Spinal cord (tissue), 10 donors: ENCODE measurements at places on chromosomes 3 and 15. TPM values are rescaled to one million over a fixed set of nuclear protein-coding genes. Genes with fewer than 3 reads are reported as not detected.

GRCh38 chr3:37670961-37671483 is 190.7 kb upstream of the CTDSPL start:
- no peaks in the 10 kb centered on the region for H3K36me3 ChIP-seq
- DNase-seq = no peak
- H3K4me3 ChIP-seq = no peak overlapping the region
- H3K27me3 ChIP-seq = no peaks in the 10 kb centered on the region
- H3K4me1 ChIP-seq = peaks cover 16% of the 10 kb centered on the region

GRCh38 chr15:64092075-64092820 is 1.4 kb downstream of the CIAO2A start:
- H3K27me3 ChIP-seq = no peaks in the 10 kb centered on the region
- H3K27ac ChIP-seq = no peak overlapping the region
- no peak overlapping the region for H3K4me3 ChIP-seq
- H3K36me3 ChIP-seq = peaks cover 6% of the 10 kb centered on the region
- DNase-seq = no peak

DNA sequence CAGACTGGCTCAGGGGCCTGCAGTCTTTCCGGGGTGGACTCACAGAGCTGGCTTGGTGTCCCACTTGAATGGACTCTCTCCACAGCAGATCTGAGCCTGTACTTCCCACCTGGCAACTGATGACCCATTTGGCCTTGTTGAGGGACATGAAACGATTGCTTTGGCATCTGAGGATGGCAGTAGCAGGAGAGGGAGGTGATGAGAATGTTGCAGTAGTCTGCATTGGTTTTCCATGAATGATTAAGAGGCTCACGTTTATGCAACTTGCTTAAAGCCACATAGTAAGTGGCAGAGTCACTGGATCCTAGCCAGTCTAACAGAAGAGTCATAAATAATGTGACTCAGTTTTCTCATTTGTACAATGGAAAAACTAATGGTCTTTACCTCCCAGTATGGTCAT is 21.9 kb downstream of the IL20RB start:
- no peaks in the 10 kb centered on the region for H3K4me1 ChIP-seq
- no peak for DNase-seq
- H3K4me3 ChIP-seq = no peak overlapping the region
- no peak overlapping the region for H3K27ac ChIP-seq

DNA sequence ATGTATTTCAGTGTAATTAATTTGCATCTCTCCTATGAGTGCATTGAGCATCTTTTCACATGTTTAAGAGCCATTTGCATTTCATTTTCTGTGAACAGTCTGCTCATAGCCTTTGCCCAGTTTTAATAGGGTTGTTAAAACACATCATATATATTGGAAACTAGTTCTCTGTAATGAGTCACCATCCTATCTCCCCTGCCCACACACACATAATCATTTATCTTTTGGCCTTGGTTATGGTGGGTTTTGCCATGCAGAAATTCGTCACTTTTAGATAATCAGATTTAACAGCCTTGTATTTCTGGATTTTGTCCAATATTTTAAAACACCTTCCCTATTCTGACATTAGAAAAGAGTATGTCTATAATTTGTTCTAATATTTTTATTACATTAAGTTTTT is 11.9 kb upstream of the CHRM5 start:
- DNase-seq = peak; percentile 23
- H3K27ac ChIP-seq = no peak overlapping the region
- H3K4me3 ChIP-seq = no peak overlapping the region
- no peaks in the 10 kb centered on the region for H3K27me3 ChIP-seq
- H3K36me3 ChIP-seq = no peaks in the 10 kb centered on the region

DNA sequence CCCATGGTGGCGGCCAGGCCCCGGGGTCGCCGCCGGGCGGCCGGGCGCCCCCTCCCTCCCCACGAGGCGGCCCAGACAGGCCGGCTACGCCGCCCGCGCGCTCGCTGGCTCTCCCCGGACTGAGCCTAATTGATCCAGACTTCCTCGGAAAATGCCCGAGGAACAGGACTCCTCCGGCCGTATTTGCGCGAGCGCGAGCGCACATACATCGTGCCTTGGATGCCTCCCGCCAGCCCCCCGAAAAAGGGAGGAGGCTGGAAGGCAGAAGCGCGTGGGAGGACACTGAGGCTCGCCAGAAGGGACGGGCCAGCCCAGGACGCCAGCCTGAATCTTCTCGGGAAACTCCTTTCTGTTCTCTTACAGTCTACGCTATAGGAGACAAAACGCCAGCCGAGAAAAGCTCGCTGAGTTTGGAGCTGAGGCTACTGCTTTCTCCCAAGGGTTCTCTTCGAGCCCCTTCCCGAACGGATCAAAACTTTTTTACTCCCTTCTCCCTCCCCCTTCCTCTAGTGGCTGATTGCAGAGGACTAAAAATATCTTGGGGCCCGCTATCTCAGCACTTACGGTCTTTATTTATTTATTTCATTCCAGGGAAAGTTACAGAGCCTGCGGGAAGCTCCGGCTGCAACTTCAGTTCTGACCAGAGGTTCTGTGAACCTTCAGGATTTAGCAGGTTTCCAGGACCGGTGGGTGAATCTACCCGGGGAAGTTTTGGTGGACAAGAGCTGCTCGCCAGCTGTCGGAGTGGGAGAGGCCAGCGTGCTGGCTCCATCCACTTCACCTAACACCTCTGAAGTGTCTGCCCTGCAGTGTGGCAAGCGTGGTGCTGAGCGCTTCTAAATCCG is at the start of gene PDZRN3:
TSS of gene PDZRN3 (minus strand) at position 121 of the 845 bp plus-strand sequence.
- no peaks in the 10 kb centered on the region for H3K36me3 ChIP-seq
- H3K4me3 ChIP-seq = peak within 1 kb of the TSS; percentile 71
- DNase-seq = no peak
- H3K27ac ChIP-seq = peak within 1 kb of the TSS; percentile 82
- H3K27me3 ChIP-seq = no peaks in the 10 kb centered on the region

DNA sequence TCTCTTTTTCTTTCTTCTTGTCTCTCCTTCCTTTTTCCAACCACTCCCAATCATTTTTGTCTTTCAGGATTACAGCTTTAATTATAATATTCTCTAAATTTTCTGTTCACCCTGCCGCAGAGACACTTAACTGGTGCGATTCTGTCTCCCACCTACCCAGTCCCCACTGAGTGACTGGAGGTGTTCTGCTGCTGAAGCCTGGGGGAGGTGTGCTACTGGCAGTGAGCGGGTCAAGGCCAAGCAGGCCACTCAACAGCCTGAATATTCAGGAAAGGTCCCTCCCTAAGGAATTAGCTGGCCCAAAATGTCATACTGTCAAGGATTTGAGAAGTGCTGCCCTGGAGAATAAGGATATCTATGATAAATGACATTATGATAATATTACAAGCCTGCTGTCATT is 126.5 kb downstream of the GABRG3 start:
- no peak for DNase-seq
- H3K36me3 ChIP-seq = no peaks in the 10 kb centered on the region
- no peak overlapping the region for H3K4me3 ChIP-seq
- H3K27me3 ChIP-seq = no peaks in the 10 kb centered on the region

DNA sequence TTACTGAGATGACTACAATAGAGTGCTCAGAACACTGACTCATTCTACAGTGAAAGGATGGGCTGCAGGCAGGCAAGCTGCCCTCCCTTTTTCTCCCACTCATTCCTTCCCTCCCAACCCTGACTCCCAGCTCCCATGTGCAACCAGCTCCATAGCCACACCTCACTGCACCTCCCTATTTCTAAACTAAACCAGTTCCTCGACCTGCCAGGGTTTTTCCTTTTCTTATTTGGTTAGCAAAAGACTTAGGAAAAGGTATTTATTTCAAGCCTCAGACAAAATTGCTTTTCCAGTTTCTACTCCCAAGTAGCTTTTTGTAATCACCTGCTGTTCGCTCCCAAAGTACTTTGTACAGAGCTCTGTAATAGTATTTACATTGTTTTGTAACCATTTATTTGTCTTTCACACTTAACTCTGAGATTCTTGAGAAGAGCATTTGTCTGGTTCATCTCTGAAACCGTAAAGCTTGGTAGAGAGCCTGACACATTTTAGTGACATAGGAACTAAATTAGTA is 2.2 kb downstream of the AADAC start:
- H3K4me3 ChIP-seq = no peak overlapping the region
- H3K27me3 ChIP-seq = no peaks in the 10 kb centered on the region
- H3K27ac ChIP-seq = no peak overlapping the region
- DNase-seq = no peak

Gene TMCO5A
- polyA plus RNA-seq = not detected

GRCh38 chr15:36831904-36832287 is 252.5 kb downstream of the CDIN1 start:
- DNase-seq = peak; percentile 17
- no peak overlapping the region for H3K4me3 ChIP-seq
- no peak overlapping the region for H3K27ac ChIP-seq
- H3K36me3 ChIP-seq = no peaks in the 10 kb centered on the region
- no peaks in the 10 kb centered on the region for H3K27me3 ChIP-seq
- H3K4me1 ChIP-seq = no peaks in the 10 kb centered on the region

Gene CCDC191
- 13.1 TPM for polyA plus RNA-seq

DNA sequence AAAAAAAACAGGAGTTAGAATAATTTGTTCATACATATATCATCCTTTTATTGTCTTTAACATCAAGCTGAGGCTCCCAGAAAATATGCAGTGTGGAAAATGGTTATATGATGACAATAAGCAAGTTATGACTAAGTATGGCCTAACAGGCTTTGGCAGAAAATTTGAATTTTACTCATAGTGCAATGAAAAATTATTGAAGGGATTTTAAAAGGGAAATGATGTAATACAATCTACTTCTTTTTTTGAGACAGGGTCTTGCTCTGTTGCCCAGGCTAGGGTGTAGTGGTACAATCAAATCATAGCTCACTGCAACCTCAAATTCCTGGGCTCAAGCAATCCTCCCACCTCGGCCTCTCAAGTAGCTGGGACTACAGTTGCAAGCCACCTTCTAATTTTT is 78.7 kb downstream of the FAIM start:
- H3K27me3 ChIP-seq = no peaks in the 10 kb centered on the region
- H3K36me3 ChIP-seq = peaks cover 16% of the 10 kb centered on the region
- no peak overlapping the region for H3K4me3 ChIP-seq
- no peak for DNase-seq

Gene SERPINI1
- 85.7 TPM for polyA plus RNA-seq

Gene ZIC1
- 207 TPM for polyA plus RNA-seq

DNA sequence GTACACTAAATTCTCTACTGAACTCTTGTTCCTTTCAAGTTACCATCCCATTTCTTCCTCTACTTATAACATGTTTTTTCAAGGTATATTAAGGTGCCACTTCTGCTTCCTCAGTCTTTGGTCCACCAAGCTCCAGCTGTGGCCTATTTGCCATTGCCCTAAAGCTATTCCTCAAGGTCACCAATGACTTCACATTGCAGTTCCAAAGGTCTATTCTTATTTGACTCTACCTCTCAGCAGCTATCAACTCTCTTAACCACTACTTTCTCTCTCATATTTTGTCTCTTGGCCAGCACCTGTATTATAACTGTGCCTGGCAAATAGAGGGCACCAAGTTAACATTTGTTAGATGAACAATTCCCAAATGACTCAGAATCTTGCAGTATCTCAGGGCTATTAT is 354.7 kb downstream of the PLCL2 start:
- no peaks in the 10 kb centered on the region for H3K4me1 ChIP-seq
- no peak for DNase-seq
- no peak overlapping the region for H3K4me3 ChIP-seq

- H3K4me3 ChIP-seq = no peak overlapping the region
- H3K27me3 ChIP-seq = no peaks in the 10 kb centered on the region
- DNase-seq = no peak
- peaks cover 3% of the 10 kb centered on the region for H3K4me1 ChIP-seq
- H3K27ac ChIP-seq = no peak overlapping the region
Measured at GRCh38 chr3:156728267-156728985, 54.0 kb downstream of the TIPARP start.

Gene FBLN2
- polyA plus RNA-seq = 27.9 TPM

DNA sequence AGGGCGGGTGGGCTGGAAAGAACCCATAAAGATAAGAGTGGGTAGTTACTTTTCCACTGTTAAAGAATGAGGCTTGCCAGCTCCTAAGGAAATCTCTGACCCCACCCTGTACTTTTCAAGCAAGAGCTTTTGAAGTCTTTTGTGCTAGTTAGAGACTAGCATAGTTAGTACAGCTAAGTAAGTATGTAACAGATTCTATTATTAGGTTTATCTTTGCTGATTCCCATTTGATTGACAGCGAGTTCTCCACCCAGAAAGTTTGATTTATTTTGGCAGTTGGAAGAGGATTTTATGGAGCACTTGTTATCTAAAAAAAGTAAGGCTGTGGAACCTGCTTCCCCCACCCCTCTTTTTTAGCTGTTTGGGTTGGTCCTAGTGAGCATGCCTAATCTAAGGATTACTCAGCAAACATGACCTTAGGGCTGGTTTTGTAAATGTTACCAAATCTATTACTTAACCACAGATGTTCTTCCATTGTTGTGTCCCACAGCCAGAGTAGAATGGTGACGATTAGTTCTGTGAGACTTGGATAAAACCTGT is 57.6 kb downstream of the FNDC3B start:
- H3K4me1 ChIP-seq = no peaks in the 10 kb centered on the region
- H3K27ac ChIP-seq = no peak overlapping the region
- no peaks in the 10 kb centered on the region for H3K27me3 ChIP-seq

Gene HDDC3
- polyA plus RNA-seq = 15.5 TPM

Gene CELSR3
- 26.1 TPM for polyA plus RNA-seq

- H3K27ac ChIP-seq = no peak overlapping the region
- DNase-seq = no peak
- H3K36me3 ChIP-seq = no peaks in the 10 kb centered on the region
- no peaks in the 10 kb centered on the region for H3K27me3 ChIP-seq
Measured at GRCh38 chr3:38047896-38048295, 8.9 kb downstream of the DLEC1 start.

DNA sequence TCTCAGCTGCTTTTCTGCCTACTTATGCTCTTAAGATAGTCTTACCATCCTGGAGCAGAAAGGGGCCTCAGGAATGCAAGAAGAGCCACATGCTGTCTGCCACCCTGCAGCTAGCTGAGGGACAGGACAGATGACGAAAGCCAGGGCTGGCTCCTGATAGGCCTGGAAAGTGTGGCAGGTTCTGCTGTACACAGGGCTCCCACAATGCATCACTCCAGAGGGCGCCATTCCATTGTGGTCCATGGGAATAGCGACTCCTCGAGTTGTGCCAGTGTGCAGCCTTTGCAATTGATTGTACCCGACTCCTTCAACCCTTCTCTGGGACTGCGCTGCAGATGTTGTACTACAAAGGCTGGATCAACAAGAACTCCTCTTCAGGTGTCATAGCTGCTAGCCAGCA is 11.2 kb downstream of the ACAN start:
- no peaks in the 10 kb centered on the region for H3K27me3 ChIP-seq
- no peak overlapping the region for H3K27ac ChIP-seq
- no peaks in the 10 kb centered on the region for H3K4me1 ChIP-seq

GRCh38 chr15:74327756-74328155 is 39.7 kb downstream of the CYP11A1 start:
- peaks cover 21% of the 10 kb centered on the region for H3K4me1 ChIP-seq
- no peaks in the 10 kb centered on the region for H3K36me3 ChIP-seq
- H3K4me3 ChIP-seq = no peak overlapping the region
